ENCODE measurements at places on chromosomes 12 and 14. TPM values are rescaled to one million over a fixed set of nuclear protein-coding genes. Genes with fewer than 3 reads are reported as not detected.

RDH12 gene
- total RNA-seq: not detected

DBX2 gene
- total RNA-seq: 0.19 TPM

RASSF9 gene
- total RNA-seq: 6.5 TPM

DNA sequence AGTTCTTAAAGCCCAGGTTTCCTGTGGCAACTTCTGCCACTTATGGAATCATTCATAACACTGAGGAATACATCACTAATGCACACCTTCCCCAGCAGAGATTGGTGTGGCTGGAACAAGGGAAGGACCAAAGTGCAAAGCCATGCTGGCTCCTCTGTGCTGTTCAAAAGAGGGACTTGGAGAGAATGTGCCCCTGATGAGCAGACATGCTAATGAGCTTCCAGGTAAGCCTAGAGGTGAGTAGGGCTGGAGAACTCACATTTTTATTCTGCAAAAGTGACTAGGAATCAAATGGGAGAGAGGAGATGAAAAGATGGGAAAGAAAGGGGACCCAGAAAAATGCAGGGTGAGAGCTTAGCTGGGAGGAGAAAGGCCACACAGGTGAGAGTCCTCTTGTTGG, 289.7 kb downstream of the TTC8 start:
- no peak for DNase-seq

DNA sequence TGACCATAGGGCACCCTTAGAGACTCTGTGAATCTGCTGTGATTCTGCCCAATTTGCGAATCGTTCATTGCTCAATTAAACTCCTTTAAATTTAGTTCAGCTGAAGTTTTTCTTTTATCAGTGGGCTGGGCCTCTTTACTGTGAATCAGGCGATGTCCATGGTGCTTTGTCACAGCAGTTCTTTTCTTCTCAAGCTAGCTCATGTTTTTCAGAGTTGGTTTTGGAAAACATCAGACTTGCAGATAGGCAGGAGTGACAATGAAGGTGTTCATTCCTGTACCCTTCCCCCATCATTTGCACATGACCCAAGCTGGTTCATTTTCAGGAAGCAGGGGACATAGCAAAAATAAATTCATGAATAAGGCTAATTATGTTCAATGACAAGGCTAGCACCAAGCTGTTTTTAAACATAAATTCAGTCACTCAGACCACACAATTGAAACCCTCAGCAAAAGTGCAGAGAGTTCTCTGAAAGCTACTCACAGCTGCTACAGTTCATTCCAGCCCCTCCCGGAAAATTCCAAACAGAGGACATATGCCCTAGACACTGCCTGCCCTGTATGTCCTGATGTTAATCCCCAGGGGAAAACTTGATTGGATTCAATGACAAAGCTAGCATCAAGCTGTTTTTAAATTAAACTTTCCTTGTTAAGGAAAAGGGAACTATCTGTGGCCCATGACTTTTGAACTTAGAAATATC, 383.3 kb downstream of the C12orf75 start:
- DNase-seq: no peak

GRCh38 chr12:116000252-116000651, 277.2 kb downstream of the MED13L start:
- DNase-seq: no peak

Data from aorta (tissue), 5 donors.